Suppressor macrophage treated with lipopolysaccharide for 4 hours (primary cell): ENCODE measurements at places on chromosomes 5 and 9.

- DNase-seq: peak; percentile 70
These were observed 18.6 kb upstream of the ADRB2 start for GRCh38 chr5:148807851-148808250.

GRCh38 chr5:8386719-8387288 lies 517.9 kb downstream of the MTRR start:
- no peak for DNase-seq

- DNase-seq: no peak
These were observed 87.0 kb downstream of the ADAMTS2 start for GRCh38 chr5:179258001-179258921.

DNA sequence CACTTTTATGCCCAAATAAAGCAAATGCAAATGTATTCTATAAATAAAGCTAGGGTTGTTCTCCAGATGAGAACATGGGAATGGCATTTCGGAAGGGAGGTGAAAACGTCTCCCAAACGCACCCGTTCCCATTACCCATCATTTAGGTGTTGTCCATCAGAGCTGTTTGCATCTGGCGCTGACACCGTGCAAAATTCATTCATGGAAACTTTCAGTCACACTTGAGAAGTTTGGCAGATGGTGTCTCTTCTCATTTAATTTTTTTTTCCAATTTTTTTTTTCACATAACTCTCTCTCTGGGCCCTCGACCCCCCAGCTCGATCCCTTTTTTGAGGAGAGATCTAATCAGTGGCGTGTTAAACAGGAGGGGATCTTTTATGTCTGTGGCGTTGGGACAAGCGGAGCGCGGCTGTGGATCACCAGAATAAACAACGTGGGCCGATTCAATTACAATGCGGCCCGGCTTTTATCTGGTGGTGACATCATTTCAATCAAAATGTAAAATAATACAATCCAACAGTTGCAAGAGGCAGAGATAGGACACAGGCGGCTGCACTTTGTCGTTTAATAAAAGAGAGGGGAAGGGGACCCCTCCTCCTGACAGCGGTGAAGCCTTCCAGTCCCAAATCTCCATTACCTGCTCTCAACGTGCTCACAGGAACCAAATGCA lies 246.1 kb upstream of the IRX4 start:
- DNase-seq: no peak

DNA sequence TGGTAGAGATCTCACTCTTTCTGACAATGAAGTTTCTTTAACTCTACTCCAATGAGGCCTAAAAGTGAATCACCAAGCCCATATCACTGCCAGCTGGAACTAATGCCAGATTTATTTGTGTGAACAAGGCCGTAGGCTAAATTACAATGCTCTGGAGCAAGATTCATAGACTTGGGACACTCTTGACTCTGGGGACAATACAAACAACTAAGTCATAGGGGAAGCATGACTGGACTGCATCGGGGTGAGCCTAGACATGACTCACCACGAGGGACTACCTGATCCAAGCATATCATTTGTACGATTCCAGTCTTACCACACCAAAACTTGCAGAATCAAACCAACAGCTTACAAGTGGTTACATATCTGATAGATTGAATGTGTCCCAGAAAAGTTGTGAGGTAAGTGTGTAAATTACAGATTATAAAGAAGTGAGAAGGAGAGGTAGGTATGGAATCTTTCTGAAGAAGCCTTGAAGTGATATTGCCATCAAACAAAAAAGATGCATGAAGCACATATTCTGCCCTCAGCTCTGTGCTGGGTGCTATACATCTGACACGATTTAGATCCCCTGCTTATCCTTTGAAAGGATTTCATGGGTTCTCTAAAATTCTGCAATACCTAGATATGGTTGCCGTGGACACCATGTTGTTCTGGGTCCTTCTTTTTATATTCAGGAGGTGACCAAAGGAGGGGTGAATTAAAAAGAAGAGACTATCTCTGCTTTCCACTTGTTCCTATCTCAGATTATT lies 199.3 kb upstream of the PDE4D start:
- no peak for DNase-seq

- peak; percentile 97 for DNase-seq
These were observed 73.1 kb downstream of the STK10 start for GRCh38 chr5:172114875-172115422.

- DNase-seq: no peak
These were observed 8.3 kb downstream of the DIMT1 start for GRCh38 chr5:62395210-62395950.

DNA sequence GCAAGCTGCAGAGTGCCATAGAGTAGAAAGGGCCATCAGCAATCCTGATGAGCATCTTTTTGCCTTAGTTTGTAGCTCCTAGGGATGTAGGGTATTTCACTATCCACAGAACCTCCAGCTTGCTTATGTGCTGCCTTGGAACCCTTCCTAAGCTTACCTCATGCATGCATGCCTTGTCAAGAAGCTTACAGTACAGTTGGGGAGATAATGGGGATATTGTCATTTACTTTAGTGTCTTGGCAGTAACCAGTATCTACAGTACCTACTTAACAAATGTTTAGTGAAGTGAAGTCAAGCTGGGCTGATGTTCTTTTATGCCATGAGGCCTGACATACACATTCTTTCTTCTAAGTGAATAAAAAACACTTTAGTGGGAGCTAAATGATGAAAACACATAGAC lies 164.6 kb upstream of the PPP1R2B start:
- DNase-seq: no peak

GRCh38 chr5:36040651-36041536 lies 25.8 kb downstream of the UGT3A2 start:
- no peak for DNase-seq

DNA sequence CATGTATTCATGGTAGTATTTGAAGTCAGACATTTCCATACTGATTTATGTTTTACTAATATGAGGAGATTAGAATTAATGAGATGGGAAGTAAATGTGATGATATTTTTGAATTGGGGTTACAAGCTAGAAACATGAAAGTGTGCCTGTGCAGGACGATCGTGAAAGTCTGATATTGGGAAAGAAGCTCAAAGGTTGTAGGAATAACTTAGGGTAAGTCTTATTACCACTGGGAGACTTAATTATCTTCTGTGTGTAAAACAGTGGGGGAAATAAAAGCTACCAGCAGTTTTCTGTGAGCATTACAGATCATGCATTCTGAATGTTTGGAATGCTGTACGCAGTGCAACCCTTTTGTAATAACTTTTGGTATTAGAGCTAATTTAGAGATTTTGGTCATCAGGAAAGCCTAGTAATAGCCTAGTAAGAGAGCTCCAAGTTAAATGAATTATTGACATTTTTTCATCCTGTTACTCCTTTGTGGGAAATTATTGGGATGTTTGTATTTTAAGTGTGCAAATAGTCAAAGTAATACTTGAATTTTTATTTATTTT lies 153.9 kb downstream of the PCSK5 start:
- DNase-seq: no peak

- DNase-seq: no peak
These were observed 28.1 kb upstream of the LRRTM2 start for GRCh38 chr5:138903130-138903775.

DNA sequence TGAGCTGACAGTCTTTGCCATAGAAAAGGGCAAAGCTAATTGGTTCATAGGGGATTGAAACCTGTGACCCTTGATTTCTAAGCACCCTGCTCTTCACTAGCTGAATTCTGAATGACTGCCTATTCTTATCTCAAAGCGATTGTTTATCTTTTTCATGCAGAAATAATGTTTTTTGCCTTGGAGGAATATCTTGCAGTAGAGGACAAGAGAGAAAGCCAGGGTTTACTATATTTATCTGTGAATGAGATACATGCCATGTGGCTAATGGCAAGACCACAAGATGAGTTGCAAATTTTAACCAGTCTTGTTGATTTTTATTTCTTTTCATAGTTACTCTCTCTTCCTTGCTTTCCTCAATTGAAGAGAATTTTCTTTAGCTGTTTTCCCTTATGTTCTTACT lies 185.0 kb downstream of the CNTLN start:
- no peak for DNase-seq

GRCh38 chr9:35680331-35681105 lies 6.8 kb downstream of the CA9 start:
- no peak for DNase-seq

DNA sequence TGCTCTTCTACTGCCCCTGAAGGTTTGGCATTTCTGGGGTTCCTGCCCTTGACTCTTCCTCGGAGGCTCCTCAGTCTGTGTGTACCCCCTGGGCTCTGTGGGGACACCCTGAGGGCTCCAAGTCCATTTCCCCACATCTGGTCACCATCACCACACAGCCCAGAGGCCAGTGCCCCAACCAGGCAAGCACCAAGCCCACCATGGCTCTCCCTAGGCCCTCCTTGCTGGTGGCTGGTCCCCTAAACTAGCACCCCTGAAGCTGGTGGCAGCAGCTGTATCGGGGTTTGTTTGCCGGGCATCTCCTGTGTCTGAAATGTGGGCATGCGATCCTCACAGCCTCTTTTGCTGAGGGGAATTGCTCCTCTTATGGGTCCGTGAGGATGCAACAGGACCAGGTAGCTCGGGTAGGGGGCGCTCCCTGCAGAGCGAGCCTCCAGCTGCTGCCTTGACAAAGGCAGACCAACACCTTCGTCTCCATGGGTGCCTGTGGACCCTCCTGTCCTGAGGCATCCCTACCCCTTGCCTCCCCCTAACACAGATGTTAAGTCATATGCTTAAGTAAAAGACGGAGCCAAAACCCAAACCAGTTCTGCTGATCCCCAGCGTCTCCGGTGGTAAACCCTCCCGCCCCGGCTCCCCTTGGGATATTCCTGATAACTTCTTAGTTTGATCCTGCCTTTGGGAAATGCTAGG lies 138.9 kb upstream of the IRX4 start:
- no peak for DNase-seq

DNA sequence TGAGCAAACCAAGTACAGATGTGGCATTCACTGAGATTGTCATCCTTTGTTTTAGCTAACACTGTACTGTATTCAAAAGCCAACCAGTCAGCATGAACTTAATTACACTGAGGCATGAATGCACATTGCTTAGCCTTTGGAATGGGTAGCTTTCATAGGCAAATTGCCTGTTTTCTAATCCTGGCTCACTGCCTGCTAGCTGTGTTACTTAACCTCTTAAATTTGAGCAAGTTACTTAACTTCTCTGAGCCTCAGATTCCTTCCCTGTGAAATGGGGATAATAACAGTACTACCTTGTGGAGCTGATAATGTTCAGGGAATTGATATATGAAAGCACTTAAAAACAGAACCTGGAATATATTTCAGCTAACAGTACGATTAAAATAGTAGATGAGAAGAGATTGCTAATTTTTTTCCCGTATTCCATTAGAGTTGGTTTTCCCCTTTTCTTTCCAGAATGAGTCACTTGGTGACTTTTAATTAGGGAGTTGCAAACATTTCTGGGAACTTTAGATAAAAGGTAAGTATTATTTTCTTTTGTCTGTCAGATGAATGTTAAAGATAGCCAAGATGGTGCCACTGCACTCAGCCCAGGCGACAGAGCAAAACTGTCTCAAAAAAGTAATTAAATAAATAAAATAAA lies 43.9 kb downstream of the ARRDC3 start:
- no peak for DNase-seq

DNA sequence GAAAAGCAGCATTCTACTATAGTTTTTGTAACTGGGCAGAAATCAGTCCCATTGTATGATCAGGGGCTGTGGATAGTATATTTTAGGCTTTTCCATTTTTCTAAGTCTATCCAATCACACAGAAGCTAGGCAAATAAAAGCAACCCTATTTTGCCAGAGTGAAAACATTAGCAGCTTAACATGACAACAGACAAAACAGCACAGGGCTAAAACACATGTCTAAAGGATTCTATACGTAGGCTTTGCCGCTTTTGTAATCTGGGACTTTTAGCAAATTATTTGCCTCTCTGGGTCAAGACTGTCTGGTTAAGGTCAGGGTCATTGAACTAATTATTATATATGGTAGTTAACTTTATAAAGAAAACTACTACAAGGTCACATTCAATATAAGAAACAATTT lies 4.2 kb downstream of the MARCHF3 start:
- no peak for DNase-seq

DNA sequence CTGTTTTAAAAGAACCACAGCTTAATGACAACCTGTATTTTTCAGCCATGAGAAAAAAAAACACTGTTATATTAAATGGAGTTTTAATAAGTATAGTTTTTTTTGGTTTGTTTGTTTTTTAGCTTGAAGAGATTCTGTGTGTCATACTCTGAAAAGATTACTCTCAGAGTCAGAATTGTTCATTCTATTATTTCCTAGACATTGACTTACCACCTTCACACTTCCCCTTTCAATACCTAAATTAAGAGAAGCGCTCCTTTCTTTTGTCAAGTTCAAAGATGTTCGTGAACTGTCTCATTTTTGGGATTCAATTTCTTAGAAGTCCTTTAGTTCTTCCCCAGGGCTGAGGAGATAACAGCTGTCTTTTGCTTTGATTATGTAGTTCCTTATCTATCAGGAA lies 1201.6 kb upstream of the NUDT12 start:
- DNase-seq: no peak

DNA sequence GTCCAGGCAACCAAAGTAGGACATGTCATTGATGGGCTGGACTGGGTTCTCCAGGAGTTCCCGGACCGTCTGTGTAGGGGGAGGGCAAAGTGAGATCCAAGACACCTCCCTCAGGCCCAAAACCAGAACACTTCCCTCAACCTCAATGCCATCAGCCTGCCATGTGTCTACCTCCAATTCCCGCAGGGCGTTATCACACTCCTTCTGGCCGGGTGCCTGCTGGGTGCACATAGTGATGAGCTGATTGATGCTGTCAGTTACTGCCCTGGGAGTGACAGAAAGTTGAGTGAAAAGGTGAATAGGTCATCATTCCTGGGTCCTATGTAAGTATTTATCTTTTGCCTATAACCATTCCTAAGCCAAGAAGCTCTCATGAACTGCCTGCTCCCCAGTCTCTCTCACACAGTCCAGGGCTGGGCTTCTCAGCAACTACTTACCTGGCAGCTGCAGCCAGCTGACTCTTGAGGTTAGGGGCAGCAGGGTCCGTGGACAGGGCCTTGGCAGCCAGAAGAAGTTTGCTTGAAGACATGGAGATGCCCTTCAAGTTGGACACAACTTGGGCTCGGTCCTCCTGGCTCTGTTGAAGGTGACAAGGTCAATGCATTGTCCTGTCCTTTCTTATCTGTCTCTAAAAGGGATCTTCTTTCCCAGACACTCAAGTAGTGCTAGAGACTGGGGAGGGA lies 21.0 kb downstream of the TLN1 start:
- no peak for DNase-seq

GRCh38 chr5:160434022-160434531 lies 12.4 kb downstream of the PTTG1 start:
- DNase-seq: no peak

GRCh38 chr9:124441291-124441690 lies 9.0 kb upstream of the ADGRD2 start:
- DNase-seq: no peak

DNA sequence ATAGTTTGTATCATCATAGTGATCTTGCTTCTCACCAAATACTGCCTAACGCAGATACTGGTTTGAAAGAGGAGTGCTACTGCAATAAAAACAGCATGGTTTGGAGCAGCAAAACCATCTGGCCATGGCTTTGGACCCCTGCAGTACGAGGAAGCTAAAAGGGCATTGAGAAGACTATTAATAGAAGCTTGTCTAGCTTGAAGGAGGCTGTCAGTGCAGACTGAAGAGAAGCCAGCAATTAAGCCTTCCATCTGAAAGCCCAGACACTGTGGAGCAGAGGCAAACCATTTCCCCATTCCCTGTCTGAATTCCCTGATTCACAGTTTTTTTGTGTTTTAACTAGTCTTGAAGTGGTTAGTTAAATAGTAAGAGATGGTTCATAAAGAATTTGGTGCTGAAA lies 281.6 kb downstream of the PTPRD start:
- DNase-seq: no peak
